Keratinocyte (primary cell): ENCODE measurements at places on chromosomes 7 and 10. TPM values are rescaled to one million over a fixed set of nuclear protein-coding genes. Genes with fewer than 3 reads are reported as not detected.

GRCh38 chr10:110610308-110610774 lies 33.8 kb upstream of the RBM20 start:
- peak; percentile 26 for DNase-seq

The ANXA8L1 gene
- polyA plus RNA-seq = 495 to 686 TPM (median 516 TPM) in 3 replicates

GRCh38 chr10:48791267-48791928 lies 106.7 kb downstream of the WDFY4 start:
- DNase-seq = no peak

The CHST15 gene
- 21.4 to 39.1 TPM (median 24.5 TPM) in 3 replicates for polyA plus RNA-seq

The RALA gene
- polyA plus RNA-seq = 40.5 to 64.6 TPM (median 44.2 TPM) in 3 replicates

GRCh38 chr7:134532180-134532953 lies 5.0 kb downstream of the AKR1B10 start:
- no peak for DNase-seq

- no peak for DNase-seq
These were observed 337.5 kb downstream of the RPS24 start for GRCh38 chr10:78371136-78371535.

DNA sequence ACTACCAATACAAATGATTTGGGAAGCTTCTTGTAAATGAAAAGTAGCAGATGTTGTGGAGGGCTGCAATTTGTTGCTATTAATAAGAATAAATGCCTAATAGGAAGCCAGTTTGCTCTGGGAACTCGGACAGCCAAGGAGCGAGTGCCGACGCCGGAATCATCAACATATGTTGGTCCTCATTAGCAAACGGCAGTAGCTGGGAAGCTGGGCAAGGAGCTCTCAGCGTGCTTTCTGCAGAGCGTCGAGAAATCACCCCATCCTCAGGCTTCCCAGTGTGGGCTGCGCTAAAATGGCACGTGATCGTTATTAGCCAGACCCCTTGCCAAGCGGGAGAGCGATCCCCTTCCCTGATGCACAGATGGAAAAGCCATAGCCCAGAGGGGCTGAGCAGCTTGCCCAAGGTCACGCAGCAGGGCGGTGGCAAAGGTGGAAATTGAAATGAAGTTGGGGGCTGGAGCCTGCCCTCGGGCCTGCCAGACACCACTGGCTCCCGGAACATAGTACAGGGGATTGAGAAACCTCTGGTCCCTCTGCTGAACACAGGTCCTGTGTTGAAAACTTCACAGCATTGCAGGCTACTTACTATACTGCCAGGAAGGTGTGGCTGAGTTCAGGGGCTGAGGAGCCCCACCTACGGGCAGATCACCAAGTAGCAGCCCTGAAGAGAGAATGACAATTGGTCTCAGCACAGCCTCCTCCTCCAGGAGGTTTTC lies 326.9 kb downstream of the PLXNA4 start:
- no peak for DNase-seq

DNA sequence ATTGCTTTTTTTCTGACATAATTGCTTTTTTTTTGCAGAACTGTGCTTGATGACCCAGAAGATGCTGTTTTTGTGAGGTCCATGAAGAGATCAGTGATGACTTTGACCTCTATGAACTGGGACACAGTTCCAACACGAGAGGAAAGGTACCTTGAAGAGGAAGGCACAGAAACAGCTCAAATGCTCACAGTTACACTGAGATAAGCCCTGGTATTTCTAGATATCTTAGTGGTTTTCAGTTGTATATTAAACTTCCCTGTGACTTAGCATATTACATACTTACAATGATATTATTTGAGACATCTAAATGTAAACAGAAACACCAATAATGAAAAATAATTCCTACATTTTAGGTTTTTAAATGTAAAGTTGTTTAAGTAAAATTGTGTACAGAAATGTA lies 54.7 kb downstream of the LRRC72 start:
- no peak for DNase-seq

The ANKRD61 gene
- polyA plus RNA-seq = 0.10 to 0.22 TPM in 2 of 3 replicates, not detected in the other

- no peak for DNase-seq
These were observed 42.7 kb downstream of the ZMIZ1 start for GRCh38 chr10:79111427-79111826.

The PRSS2 gene
- polyA plus RNA-seq = not detected in 3 replicates

DNA sequence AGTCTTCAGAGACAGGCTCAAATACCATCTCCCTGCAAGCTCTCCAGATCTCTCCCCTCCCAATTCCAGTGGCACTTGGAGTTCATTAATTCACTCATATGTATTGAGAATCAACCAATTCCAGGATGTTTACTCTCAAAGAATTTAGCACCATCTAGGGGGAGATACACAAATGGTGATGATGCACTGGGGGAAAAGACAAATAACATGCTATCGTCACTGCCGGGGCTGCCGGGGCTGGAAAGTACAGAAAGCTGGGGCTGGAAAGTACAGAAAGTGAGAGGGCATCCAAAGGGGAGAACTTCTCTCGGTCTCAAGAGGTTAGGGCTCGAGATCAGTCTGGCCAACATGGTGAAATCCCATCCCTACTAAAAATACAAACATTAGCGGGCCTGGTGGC lies 118.7 kb downstream of the MKX start:
- DNase-seq = no peak

The TSPAN15 gene
- polyA plus RNA-seq = 2.1 to 3.5 TPM (median 2.2 TPM) in 3 replicates

The GRM3 gene
- not detected in 3 replicates for polyA plus RNA-seq

- no peak for DNase-seq
These were observed 669.4 kb downstream of the PARD3 start for GRCh38 chr10:34145715-34146114.

The JCAD gene
- 0.10 to 0.54 TPM (median 0.10 TPM) in 3 replicates for polyA plus RNA-seq
